ENCODE measurements at places on chromosomes 1 and 21.

DNA sequence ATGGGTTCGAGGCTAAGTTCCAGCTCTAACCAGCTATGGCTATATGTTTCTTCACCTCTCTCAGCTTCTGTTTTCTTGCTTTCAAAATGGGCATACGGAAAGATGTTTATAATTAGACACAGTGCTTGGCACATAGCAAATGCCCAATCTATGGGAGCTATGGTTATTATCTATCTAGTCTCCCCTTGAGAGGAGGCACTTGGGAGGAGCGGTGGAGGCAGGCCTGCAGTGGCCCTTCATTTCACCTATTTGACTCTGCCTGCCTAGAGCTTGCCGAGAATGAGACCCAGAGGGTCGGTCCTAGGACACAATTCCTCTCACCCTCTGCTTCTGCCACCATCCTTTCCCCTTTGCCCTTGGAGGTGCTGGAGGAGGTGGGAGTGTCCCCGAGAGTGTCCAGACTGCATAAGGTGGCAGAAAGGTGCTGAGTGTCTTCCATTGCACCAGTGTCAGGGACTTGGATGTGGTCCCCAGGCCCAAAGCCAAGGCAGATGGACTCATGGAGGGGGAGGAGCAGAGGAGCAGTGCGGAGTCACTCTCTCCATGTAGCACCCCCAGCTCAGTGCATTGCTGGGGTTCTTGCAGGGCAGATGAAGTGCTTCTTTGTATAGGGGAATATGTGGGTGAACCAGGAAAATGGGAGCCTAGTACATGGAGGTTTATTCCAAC lies 9.0 kb downstream of the LGR6 start:
- no peak for ATAC-seq

GRCh38 chr21:40723317-40723716 lies 123.6 kb downstream of the DSCAM start:
- no peak for ATAC-seq

DNA sequence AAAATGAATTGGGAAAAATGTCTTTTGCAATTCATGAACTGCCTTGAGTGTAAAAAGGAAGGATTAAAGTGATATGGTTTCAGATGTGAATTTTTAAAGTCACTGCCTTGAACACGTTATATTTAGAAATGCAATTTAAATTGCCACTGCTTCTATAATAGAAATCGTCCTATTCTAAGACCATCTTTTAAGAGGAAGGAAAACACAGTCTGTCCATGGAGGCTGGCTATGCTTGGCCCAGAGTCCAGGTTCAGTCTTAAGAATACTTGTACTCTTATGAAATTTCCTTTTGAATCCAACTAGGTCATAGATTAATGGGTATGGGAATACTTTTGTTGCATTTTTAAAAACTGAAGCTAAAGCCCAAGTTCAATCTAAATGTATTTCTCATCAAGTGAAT lies 86.0 kb downstream of the PCNX2 start:
- ATAC-seq, result no peak

DNA sequence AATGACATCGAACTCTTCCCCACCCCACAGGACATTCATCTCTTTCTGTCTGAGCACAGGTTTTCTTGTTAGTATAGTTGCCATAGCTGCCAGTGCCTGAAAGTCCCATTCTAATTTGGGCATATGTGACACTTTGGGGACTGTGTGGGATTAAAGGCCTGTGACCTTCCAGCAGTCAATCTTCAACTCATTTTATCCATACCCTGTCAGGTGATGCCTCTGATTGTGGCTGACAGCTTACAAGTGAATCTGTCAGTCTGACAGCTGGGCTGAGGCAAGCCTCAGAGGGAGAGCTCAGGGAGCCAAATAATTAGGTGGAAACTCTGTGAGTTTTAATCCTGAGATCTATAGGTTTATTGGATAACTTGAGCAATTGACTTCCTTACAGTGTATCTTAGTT lies 29.6 kb downstream of the ZCCHC17 start:
- no peak for ATAC-seq

DNA sequence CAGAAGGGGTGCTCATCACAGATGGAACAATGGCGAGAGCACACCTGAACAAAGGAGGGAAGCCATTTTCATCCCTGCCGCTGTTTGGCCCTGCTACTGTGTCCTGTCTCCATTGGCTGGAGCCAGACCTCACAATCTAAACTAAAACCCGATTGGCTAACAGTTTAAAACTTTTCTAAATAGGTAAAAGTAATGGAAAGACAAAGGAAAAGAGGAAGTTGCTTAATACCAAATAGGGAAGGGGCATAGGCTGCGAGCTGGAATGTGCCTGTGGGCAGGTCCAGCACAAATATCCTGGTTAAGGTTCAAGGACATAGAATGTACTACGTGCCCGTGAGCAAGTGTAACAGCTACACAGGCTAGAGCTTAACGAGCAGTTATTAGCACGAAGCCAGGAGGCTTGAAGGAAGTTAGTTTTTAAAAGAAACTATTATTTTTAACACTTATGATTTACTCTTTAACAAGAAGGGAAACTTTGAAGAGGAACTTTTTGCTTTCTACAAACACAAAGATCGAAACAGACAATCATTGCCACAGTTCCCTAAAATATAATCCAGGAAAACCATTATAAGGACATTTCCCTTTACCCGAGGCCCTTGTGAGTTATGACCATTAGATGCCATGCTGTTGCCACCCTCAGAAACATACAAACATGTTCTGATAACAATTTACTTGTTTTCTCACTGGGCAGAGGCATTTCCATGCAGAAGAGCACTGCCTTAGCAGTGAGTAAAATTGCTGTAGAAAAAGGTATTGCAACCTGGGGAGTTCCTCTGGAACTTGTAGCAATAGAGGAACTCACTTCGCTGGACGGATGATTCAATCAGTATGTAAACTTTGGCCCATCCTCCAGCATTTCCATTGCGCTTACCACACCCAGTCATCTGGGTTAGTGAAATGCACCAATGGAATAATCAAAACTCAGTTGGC lies 4.8 kb upstream of the PTTG1IP start:
- ATAC-seq, result no peak

DNA sequence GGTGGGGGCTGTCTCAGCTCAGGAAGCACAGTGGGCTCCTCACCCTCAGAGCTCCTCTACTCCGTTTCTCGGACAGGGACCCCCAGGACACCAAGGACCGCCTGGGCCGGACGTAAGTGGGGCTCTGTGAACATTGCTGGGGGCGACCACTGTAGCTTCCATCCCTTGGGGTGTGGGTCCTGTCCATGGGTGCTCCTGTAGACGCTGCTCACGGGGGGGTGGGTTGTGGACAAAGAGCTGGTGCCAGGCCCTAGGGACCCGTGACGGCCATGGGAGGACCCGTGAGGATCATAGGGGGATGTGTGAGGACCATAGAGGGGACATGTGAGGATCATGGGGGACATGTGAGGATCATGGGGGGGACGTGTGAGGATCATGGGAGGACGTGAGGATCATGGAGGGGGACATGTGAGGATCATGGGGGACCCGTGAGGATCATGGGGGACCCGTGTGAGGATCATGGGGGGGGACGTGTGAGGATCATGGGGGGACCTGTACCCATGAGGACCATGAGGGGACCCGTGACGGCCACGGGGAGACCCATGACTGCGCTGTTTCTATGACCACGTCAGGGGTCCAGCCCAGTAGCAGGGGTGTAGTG lies 18.1 kb downstream of the COL6A1 start:
- no peak for ATAC-seq

DNA sequence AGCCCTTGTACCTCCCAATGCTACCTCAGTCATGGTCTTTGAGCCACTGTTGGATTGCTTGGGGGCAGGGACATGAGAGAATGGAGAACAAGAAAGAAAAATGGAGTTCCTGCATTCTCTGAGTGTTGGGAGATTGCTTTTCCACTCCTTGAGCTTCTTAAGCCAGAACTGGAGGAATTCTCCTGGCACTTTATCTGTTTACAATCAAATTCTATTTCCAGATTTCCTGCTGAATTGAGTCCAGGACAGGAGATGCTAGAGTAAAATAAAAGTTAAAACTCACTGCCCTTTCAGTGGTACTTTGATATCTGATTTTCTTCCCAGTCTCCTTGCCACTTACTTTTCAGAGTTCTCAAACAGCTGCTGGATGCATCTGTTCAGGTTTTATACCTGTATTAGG lies 24.4 kb upstream of the DEPDC1 start:
- no peak for ATAC-seq

DNA sequence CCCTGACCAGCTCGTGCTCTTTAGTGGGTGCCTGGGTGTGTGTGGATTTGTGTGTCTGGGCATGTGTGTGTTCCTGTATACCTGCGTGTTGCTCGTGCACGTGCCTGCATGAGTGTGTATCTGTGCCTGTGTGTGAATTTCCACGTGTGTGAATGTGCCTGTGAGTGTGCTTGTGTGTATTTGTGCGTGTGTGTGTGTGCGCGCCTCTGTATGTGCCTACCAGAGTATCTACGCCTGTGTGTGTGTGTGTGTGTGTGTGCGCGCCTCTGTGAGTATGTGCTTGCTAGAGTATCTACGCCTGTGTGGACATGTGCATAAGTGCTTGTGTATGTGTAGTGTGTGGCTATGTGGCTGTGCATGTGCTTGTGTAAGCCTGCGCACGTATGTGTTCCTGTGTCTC lies 691 bp upstream of the SELENBP1 start:
- ATAC-seq, result no peak

- peak; percentile 85 for ATAC-seq
Measured at GRCh38 chr1:234926559-234927311, 201.9 kb downstream of the TOMM20 start.
